ENCODE measurements at places on chromosomes 11 and 22. TPM values are rescaled to one million over a fixed set of nuclear protein-coding genes. Genes with fewer than 3 reads are reported as not detected.

DNA sequence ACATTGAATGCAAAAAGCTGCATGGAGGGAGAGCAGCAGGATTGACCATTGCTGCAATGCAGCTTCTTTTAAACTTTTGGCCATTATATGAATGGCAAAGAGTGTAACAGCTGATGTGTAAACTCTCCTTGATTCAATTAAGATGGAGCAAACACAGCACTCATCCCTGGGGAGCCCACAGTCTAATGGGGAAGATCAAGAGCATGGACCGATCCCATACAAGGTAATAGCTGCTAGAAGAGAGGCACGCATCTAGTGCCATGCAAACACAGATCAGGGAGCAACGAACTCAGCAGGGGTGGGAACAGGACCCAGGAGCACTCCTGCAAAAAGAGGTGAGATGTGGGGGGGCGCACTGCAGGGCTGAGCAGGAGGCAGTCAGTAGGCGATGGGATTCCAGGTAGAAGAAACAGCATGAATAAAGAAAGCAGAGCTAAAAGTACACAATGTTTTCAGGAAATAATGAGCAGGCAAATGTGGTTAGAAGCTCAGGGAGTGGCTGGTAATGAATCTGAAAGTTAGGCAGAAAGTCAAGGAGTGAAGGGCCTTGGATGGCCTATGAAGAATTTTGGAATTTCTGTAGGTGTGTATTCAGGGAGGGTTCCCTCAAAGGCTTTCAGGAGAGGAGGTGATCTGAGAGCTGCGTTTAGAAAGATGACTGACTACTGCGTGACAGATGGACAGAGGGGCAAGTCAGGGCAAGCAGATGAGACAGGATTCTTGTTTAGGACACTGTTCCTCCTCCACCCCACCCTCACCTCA is 17.2 kb upstream of the BMAL1 start:
- H3K4me1 ChIP-seq = peaks cover 33% of the 10 kb centered on the region
- DNase-seq = peak; percentile 28
- H3K27ac ChIP-seq = no peak overlapping the region
- no peaks in the 10 kb centered on the region for H3K36me3 ChIP-seq

- H3K27me3 ChIP-seq = no peaks in the 10 kb centered on the region
- no peak for DNase-seq
- H3K4me3 ChIP-seq = no peak overlapping the region
- H3K4me1 ChIP-seq = peaks cover 7% of the 10 kb centered on the region
- no peaks in the 10 kb centered on the region for H3K36me3 ChIP-seq
These were observed 61.8 kb upstream of the CRYBB3 start for GRCh38 chr22:25137577-25138525.

The SLC25A45 gene
- 0.10 TPM for total RNA-seq

The MB gene
- total RNA-seq = not detected

The RHBDD3 gene
- 95.6 TPM for total RNA-seq

DNA sequence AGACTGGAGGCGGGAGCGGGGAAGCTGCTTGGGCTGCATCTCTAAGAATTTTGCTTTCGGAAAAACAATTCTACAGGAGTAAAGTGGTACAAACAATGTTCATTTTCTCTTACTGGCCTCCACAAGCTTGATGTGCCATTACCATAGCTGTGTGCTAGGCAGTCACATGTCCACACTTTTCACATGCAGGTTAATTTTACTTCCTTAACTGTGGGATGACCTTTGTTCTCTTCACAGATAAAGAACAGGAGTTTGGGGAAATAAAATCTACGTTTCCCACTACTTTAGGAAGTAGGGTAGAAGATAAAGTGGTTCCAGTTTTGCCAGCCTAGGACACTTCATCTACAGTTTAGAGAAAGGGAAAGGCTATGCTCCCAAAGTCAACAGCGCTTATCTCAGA is 327.2 kb upstream of the NARS2 start:
- no peaks in the 10 kb centered on the region for H3K4me1 ChIP-seq
- no peak overlapping the region for H3K4me3 ChIP-seq
- no peaks in the 10 kb centered on the region for H3K27me3 ChIP-seq

The NADSYN1 gene
- total RNA-seq = 54.9 TPM

DNA sequence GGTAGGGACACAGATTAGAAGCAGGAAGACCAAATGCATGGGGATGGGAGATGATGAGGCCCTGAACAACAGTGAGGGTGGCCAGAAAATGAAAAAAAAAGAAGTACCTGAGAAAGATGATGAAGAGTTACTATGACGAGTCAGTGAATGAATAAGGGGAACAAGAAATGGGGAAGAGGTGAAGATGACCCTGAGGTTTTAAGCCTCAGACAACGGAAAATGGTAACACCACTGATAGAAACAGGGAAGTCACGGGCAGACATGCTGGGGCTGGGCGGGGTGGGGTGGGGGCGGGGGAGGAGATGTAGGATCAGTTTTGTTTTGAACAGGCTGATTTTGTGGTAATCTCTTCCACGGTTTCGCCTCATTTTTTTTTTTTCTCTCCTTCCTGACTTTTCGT is 205.1 kb upstream of the CADM1 start:
- H3K4me1 ChIP-seq = no peaks in the 10 kb centered on the region
- DNase-seq = no peak
- H3K27me3 ChIP-seq = no peaks in the 10 kb centered on the region
- H3K27ac ChIP-seq = no peak overlapping the region
- H3K36me3 ChIP-seq = no peaks in the 10 kb centered on the region

- H3K27ac ChIP-seq = no peak overlapping the region
- DNase-seq = no peak
- no peak overlapping the region for H3K4me3 ChIP-seq
- H3K27me3 ChIP-seq = no peaks in the 10 kb centered on the region
- H3K36me3 ChIP-seq = no peaks in the 10 kb centered on the region
These were observed 104.8 kb downstream of the C11orf58 start for GRCh38 chr11:16843294-16843693.

- H3K4me1 ChIP-seq = peaks cover 8% of the 10 kb centered on the region
- H3K36me3 ChIP-seq = no peaks in the 10 kb centered on the region
- no peak overlapping the region for H3K27ac ChIP-seq
- H3K4me3 ChIP-seq = no peak overlapping the region
- no peaks in the 10 kb centered on the region for H3K27me3 ChIP-seq
These were observed 91.5 kb downstream of the ABTB2 start for GRCh38 chr11:34266090-34266912.

The NCR3LG1 gene
- 1.9 TPM for total RNA-seq

DNA sequence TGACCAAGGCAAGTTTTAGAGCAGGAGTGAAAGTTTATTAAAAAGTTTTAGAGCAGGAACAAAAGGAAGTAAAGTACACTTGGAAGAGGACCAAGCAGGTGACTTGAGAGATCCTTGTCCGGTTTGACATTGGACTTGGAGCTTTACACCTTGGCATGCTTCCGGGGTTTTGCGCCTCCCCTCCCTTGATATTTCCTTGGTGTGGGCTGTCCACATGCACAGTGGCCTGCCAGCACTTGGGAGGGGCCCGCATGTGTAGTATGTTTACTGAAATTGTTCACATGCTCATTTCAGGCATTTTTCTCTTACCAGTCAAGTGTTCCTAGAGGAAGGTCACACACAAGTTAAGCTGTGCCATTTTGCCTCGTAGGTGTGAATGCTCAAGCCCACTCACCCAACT is 19.0 kb upstream of the THRSP start:
- H3K36me3 ChIP-seq = no peaks in the 10 kb centered on the region
- H3K4me1 ChIP-seq = peaks cover 6% of the 10 kb centered on the region
- no peak overlapping the region for H3K27ac ChIP-seq
- no peak overlapping the region for H3K4me3 ChIP-seq
- no peak for DNase-seq
- no peaks in the 10 kb centered on the region for H3K27me3 ChIP-seq

GRCh38 chr11:3876613-3877012 is 21.1 kb downstream of the STIM1 start:
- no peak overlapping the region for H3K4me3 ChIP-seq
- H3K27me3 ChIP-seq = no peaks in the 10 kb centered on the region
- no peak overlapping the region for H3K27ac ChIP-seq
- H3K4me1 ChIP-seq = peaks cover 17% of the 10 kb centered on the region
- H3K36me3 ChIP-seq = no peaks in the 10 kb centered on the region
- DNase-seq = no peak

GRCh38 chr11:128938156-128938885 is 4.3 kb downstream of the TP53AIP1 start:
- no peak overlapping the region for H3K27ac ChIP-seq
- no peak for DNase-seq
- no peaks in the 10 kb centered on the region for H3K27me3 ChIP-seq
- peaks cover 8% of the 10 kb centered on the region for H3K4me1 ChIP-seq

GRCh38 chr11:34566736-34567135 is 53.1 kb upstream of the ELF5 start:
- H3K4me3 ChIP-seq = no peak overlapping the region
- DNase-seq = no peak
- H3K27ac ChIP-seq = no peak overlapping the region

The MOGAT2 gene
- total RNA-seq = not detected

The CCDC85B gene
- total RNA-seq = 57.3 TPM

The IGF2 gene
- 0.70 TPM for total RNA-seq

The RASGRP2 gene
- total RNA-seq = 34.4 TPM

DNA sequence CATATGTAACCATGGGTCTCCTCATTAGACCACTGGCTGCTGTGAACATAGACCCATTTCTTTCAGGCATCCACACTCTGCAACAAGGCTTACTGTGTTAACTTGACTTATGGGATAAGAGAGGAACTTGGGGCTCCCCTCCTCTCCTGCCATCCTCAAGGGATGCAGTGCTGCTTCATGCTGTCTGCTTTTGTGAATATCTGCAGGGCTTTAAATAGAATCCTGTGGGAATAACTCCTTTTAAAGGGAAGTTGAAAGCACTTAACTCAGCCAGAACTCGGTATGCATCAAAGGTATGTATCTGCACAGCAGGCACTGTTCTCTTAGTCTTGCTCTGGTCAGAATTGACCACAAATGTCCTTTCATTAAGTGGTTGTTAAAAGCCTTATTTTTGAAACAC is 222.5 kb upstream of the KIRREL3 start:
- no peak overlapping the region for H3K27ac ChIP-seq
- H3K27me3 ChIP-seq = no peaks in the 10 kb centered on the region
- no peaks in the 10 kb centered on the region for H3K4me1 ChIP-seq
- no peak overlapping the region for H3K4me3 ChIP-seq
- no peaks in the 10 kb centered on the region for H3K36me3 ChIP-seq
- DNase-seq = no peak

DNA sequence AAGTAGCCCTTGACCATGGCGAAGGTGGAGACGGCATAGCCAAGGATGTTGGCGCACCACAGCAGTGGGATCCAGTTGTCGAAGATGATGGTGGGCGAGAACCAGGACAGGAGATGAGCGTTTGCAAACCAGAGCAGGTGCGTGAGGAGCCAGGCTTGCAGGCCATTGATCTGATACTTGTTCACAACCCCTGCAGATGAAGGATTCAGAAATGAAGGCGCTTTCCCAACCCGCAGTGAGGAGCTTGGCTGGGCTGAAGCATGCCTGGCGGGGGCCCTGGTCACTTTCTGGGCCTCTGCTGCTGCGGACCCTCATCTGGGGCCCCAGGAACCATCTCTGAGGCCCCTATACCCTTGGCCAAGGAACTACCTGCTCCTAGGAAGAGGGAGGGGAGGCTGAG is 6.9 kb downstream of the DHCR7 start:
- DNase-seq = no peak
- no peaks in the 10 kb centered on the region for H3K4me1 ChIP-seq
- no peak overlapping the region for H3K27ac ChIP-seq

GRCh38 chr11:120682332-120682649 is 170.7 kb downstream of the GRIK4 start:
- no peak overlapping the region for H3K4me3 ChIP-seq
- no peaks in the 10 kb centered on the region for H3K36me3 ChIP-seq
- DNase-seq = no peak

- no peaks in the 10 kb centered on the region for H3K36me3 ChIP-seq
- H3K27me3 ChIP-seq = no peaks in the 10 kb centered on the region
- H3K4me3 ChIP-seq = peak overlapping the region; percentile 22
- H3K4me1 ChIP-seq = peaks cover 13% of the 10 kb centered on the region
- no peak overlapping the region for H3K27ac ChIP-seq
These were observed 3.9 kb upstream of the VSIG10L2 start for GRCh38 chr11:125941619-125942611.

- no peaks in the 10 kb centered on the region for H3K36me3 ChIP-seq
- no peak overlapping the region for H3K27ac ChIP-seq
- H3K4me3 ChIP-seq = no peak overlapping the region
- no peaks in the 10 kb centered on the region for H3K4me1 ChIP-seq
These were observed 1035.8 kb downstream of the TBC1D22A start for GRCh38 chr22:47798229-47798628.

The VSIG10L2 gene
- total RNA-seq = not detected

- no peaks in the 10 kb centered on the region for H3K27me3 ChIP-seq
- H3K36me3 ChIP-seq = no peaks in the 10 kb centered on the region
- no peak for DNase-seq
- H3K4me3 ChIP-seq = no peak overlapping the region
- H3K4me1 ChIP-seq = no peaks in the 10 kb centered on the region
These were observed 17.2 kb downstream of the P2RY2 start for GRCh38 chr11:73235236-73235786.
